Mucosa of gallbladder (tissue), 1 donor: ENCODE measurements at places on chromosomes 12 and 14. TPM values are rescaled to one million over a fixed set of nuclear protein-coding genes. Genes with fewer than 3 reads are reported as not detected.

AICDA gene
- total RNA-seq: 2.2 TPM

CACNA2D4 gene
- total RNA-seq: 8.6 TPM

NOVA1 gene
- total RNA-seq: 18.7 TPM

MAP1LC3B2 gene
- 0.46 TPM for total RNA-seq

PIWIL1 gene
- total RNA-seq: 0.12 TPM

JPH4 gene
- 1.2 TPM for total RNA-seq

ZNF10 gene
- total RNA-seq: 12.3 TPM

GRCh38 chr12:97899956-97900355 lies 437.4 kb downstream of the RMST start:
- no peak for DNase-seq

- no peak for DNase-seq
Observed at GRCh38 chr12:126210448-126210847, 1145.2 kb downstream of the AACS start.

GRCh38 chr12:127060933-127061332 lies 1206.0 kb upstream of the TMEM132C start:
- no peak for DNase-seq

GRCh38 chr14:34113005-34113511 lies 162.2 kb upstream of the EGLN3 start:
- DNase-seq: peak; percentile 20
